Ureter (tissue), 1 donor: ENCODE measurements at places on chromosomes 5 and 9. TPM values are rescaled to one million over a fixed set of nuclear protein-coding genes. Genes with fewer than 3 reads are reported as not detected.

GRCh38 chr9:70607926-70608325 lies 193.5 kb upstream of the KLF9 start:
- no peak for DNase-seq

DNA sequence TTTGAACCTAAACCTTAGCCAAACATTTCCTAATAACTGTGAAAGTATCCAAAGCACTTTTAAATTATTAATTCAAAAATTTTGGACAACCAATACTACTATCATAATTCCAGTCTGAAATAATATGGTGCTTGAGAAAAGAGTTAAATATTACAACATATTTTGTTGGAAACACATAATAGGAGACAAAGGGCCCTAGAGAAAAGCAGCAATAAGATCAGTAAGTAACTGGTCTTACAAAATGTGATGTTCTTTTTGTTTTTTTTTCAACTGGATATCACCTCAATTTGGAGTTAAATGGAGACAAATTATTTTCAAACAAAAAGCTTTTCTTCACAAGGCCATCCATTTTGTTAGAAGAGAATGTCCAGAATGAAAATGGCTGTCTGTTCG lies 21.1 kb downstream of the SRFBP1 start:
- DNase-seq = no peak

- DNase-seq = no peak
These were observed 233.0 kb downstream of the SGCD start for GRCh38 chr5:156560002-156560401.

FCN1 gene
- 3.1 TPM for total RNA-seq

RGP1 gene
- 34.3 TPM for total RNA-seq

DNA sequence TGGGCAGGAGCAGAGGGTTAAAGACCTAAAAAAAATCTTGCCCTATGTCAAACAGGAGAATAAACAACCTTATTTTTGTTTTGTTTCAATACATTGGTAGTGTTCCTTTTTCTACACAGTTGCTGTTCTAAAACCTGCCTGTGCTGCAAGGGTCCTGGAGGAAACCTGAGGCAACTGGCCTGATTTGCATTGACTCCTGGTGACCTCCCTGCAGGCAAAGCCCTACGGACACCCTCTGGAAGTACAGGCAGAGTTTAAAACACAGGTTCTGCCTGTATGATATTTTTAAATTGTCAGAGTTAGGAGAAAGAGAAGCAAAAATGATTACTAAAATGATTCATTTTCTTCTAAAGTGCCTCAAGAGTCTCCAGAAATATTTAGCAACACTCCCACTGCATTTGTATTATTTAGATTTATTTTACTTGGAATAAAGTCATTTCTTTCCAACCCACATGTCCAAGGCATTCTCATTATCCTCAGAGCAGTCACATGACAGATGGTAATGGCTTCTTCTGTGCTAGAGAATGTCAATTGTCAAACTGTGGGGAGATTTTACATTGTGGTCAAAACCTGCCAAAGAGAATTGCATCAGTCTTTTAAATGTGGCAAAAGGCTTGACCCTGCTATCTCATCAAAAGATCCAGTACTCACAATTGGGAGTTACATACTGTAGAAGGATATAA lies 559.6 kb downstream of the CETN3 start:
- DNase-seq = no peak

GARIN3 gene
- total RNA-seq = not detected

DNA sequence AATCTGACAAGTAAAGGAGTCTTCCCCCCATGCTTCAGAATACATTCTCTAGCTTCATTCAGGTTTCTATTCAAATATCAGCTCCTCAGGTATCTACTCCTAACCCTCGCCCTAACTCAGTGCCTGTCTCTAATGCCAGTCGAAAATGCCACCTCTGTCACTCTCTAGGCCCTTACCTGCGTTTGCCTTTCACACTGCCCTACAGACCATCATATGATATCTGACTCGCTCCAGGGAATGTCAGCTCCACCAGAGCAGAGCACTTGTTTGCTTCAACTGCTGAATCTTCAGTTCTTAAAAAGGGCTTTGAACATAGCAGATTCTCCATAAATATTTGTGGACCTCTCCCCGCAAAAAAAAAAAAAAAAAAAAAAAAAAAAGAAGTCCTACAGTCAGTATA lies 46.7 kb downstream of the ADRB2 start:
- no peak for DNase-seq

- no peak for DNase-seq
These were observed 85.7 kb downstream of the SERINC5 start for GRCh38 chr5:80170117-80170535.

GRCh38 chr9:16640649-16641048 lies 229.8 kb downstream of the BNC2 start:
- DNase-seq = no peak

DNA sequence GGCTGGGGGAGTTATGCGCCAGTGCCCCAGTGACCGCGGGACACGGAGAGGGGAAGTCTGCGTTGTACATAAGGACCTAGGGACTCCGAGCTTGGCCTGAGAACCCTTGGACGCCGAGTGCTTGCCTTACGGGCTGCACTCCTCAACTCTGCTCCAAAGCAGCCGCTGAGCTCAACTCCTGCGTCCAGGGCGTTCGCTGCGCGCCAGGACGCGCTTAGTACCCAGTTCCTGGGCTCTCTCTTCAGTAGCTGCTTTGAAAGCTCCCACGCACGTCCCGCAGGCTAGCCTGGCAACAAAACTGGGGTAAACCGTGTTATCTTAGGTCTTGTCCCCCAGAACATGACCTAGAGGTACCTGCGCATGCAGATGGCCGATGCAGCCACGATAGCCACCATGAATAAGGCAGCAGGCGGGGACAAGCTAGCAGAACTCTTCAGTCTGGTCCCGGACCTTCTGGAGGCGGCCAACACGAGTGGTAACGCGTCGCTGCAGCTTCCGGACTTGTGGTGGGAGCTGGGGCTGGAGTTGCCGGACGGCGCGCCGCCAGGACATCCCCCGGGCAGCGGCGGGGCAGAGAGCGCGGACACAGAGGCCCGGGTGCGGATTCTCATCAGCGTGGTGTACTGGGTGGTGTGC lies at the start of gene RXFP3:
Gene RXFP3 (plus strand): TSS at position 6 of the 636 bp plus-strand sequence. CDS start 355 bp downstream, at position 361.
- DNase-seq = no peak

- no peak for DNase-seq
These were observed 65.5 kb upstream of the SYNPO start for GRCh38 chr5:150574818-150575547.

POU5F2 gene
- total RNA-seq = 4.9 TPM

DNA sequence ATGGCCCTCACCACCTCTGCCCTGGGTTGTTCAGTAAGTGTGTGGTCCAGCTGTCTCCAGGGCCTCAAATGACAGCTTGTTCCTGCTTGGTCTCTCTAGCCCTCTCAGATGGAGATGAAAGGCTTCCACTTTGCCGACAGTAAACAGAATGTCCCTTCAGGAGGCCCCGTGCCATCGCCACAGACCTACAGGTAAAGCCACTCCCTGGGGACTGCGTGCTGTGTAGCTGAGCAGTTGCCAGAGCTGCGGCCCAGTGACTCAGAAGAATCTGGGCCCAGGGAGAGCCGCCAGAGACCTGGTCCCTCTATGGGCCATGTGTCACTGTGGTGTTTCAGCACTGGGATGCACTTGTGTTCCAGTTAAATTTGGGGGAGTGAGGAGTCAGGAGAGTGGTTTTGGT lies 10.6 kb upstream of the POMT1 start:
- DNase-seq = no peak

PCYOX1L gene
- total RNA-seq = 14.7 TPM

GRCh38 chr9:89496645-89497256 lies 1.2 kb downstream of the SEMA4D start:
- DNase-seq = no peak

DNA sequence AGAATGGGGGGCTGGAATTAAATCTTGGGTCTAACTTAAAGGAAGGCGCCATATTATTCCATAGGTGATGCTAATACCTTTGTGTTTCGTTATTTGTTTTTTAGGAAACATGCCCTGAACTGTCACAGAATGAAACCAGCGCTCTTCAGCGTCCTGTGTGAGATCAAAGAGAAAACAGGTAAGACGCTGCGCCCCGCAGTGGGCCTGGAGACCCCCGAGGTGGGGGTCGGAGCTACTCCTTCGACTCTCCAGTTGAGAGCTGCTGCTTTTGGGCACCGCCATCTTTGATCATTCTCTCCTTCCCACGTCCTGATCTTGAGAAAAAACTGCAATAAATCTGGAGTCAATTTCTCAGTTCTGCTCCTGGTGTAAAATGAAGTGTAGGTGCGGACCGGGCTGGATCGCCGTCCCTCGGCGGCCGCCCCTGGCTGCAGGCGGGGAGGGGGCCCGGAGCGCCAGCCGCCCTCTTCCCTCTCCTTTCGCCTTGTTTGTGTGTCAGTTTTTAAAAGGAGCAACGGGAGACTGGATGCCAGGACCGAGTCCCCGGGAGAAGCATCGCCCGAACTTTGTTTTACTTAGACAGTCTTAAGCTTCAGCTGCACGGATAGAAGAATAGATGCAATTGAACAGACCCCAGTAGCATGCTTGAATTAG lies 1.4 kb downstream of the PBX3 start:
- DNase-seq = no peak

- no peak for DNase-seq
These were observed 26.3 kb upstream of the C5orf24 start for GRCh38 chr5:134819407-134819963.

GRCh38 chr5:178457471-178457870 lies 132.7 kb downstream of the COL23A1 start:
- DNase-seq = no peak

- DNase-seq = no peak
These were observed 396.5 kb downstream of the ANXA1 start for GRCh38 chr9:73548201-73548600.

IL3 gene
- not detected for total RNA-seq

DNA sequence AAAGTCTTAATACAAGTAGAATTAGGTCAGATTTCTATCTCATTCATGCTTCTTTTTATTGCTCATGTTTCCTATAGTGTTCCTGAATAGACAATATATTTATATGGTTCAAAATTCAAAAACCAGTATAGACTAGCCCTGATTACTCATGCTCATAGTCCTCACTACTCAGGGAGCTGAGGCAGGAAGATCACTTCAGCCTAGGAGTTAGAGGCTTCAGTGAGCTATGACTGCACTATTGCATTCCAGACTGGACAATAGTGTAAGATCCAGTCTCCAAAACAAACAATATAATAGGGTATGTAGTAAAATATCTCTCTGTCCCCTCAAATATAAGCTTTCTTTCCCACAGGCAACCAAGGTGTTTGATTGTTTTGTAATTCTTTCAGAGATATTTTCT lies 2.4 kb downstream of the ANKRD31 start:
- no peak for DNase-seq

- DNase-seq = no peak
These were observed 28.5 kb upstream of the PHF24 start for GRCh38 chr9:34929506-34930102.

GRCh38 chr5:141713616-141714309 lies 31.7 kb upstream of the ARAP3 start:
- DNase-seq = peak; percentile 50

- DNase-seq = no peak
These were observed 103.8 kb upstream of the LIFR start for GRCh38 chr5:38660194-38660668.

- peak; percentile 78 for DNase-seq
These were observed 19.8 kb upstream of the NSD1 start for GRCh38 chr5:177113566-177114424.

- no peak for DNase-seq
These were observed 328.9 kb upstream of the MEF2C start for GRCh38 chr5:89211836-89212235.

- peak; percentile 60 for DNase-seq
These were observed 618 bp downstream of the TNPO1 start for GRCh38 chr5:72817076-72817481.

GRCh38 chr5:173745557-173745956 lies 129.1 kb upstream of the BOD1 start:
- DNase-seq = no peak

- DNase-seq = no peak
These were observed 48.2 kb upstream of the JAK2 start for GRCh38 chr9:4936823-4937222.

GRCh38 chr9:136700959-136701667 lies 11.3 kb upstream of the DIPK1B start:
- DNase-seq = no peak

SHROOM1 gene
- 263 TPM for total RNA-seq

HAVCR2 gene
- 5.6 TPM for total RNA-seq

JMY gene
- 16.0 TPM for total RNA-seq

GRCh38 chr9:136300016-136300545 lies 3.8 kb downstream of the CCDC187 start:
- DNase-seq = no peak

GRCh38 chr5:111337688-111338087 lies 113.5 kb downstream of the CAMK4 start:
- DNase-seq = no peak

- peak; percentile 45 for DNase-seq
These were observed 554 bp downstream of the JAK2 start for GRCh38 chr9:4985386-4986266.

DNA sequence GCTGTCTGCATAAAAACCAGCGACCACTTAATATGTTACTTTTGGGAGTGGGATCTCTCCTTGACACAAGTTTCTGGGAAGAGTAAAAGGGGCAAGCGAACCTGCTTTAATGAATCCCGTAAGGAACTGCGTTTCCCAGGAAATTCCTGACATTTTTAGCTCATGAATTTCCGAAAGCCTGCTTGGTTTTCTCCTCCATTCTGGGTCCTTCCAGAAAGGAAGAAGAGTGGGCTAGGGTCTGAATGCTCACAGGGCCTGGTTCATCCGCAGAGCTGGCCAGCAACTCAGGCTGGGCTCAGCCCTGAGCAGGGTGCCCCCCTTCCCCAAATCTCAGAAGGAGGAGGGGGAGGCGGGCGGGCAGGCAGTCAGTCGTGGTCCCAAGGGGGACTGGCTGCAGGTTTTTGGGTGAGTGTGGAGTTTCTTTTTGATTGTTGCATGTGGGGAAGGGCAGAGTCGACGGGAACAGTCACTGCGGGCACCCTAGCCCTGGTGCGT lies 1.2 kb upstream of the PURA start:
- DNase-seq = no peak

CDX1 gene
- not detected for total RNA-seq

SIMC1 gene
- 25.7 TPM for total RNA-seq

DNA sequence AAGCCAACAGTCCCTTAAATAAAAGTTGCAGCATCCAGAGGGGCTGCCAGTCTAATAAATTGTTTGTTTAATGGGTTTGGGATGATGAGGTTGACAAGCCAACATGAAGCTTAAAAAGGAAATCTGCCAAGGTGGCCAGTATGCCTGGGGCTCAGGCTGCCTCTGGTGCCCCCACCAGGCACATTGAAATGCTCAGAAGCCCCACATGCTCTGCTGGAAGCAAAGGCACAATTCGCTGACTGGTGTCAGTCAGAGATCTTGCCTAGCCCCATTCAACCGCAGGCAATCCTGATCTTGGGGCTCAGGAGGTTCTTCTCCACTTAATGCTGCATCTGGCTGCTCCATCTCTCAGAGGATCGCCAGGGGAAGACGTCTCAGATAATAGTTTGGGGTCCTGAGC lies 44.2 kb upstream of the TCERG1 start:
- no peak for DNase-seq

DNA sequence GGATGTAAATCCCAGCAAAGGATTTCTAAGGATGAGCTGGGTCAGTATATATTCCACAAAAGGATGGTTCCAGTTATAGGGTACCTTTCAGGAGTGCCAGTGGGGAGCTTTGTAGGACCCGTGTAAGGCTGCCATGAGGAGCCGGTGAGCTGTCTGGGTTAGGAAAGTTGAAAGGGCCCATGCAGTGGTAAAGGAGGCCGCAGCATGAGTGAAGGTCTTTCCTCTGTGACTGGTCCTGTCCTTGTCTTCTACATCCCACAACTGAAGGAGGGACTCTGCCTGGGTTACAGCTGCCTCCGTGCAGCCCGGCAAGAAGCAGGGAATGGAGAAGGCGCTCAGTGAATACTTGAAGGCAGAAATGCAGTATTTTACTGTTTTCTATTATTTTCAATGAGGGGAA lies 58.9 kb downstream of the HSPA4 start:
- DNase-seq = no peak

GRCh38 chr9:96491079-96491879 lies 41.3 kb downstream of the HABP4 start:
- DNase-seq = no peak
